ENCODE measurements at places on chromosomes 7 and 10. TPM values are rescaled to one million over a fixed set of nuclear protein-coding genes. Genes with fewer than 3 reads are reported as not detected.

GRCh38 chr10:119480667-119481066 lies 61.9 kb downstream of the RGS10 start:
- DNase-seq = peak; percentile 19

DNA sequence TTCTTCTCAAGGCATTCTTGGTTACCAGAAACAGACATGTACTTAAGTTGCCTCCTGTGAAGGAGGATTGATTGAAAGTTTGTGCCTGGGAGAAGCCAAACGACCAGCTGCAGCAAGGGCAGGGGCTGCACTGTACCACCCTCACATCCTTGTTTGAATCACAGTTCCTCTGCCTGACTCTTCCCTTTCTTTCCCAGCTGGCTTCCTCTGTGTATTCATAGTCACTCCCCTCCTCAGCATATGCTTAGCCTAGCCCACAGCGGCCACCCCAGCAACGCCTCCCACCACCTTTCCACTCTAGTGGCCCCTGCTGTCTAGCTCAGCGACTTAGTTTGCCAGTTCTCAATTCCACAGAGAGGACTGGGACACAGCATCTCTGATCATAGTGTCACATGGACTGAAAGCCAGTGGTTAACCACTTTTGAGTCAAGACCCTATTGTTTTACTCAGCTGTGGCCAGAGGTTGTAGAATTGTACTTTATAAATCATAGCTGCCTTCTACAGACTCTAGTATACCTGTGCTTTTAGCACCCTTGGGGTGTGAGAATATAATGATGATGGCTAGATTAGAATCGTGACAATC lies 643.0 kb downstream of the SUGCT start:
- no peak for DNase-seq

- DNase-seq = no peak
Observed at GRCh38 chr7:96578606-96579005, 131.0 kb downstream of the SEM1 start.

Gene AGMO
- 0.11 TPM for total RNA-seq

Gene RTKN2
- total RNA-seq = 1.2 TPM

DNA sequence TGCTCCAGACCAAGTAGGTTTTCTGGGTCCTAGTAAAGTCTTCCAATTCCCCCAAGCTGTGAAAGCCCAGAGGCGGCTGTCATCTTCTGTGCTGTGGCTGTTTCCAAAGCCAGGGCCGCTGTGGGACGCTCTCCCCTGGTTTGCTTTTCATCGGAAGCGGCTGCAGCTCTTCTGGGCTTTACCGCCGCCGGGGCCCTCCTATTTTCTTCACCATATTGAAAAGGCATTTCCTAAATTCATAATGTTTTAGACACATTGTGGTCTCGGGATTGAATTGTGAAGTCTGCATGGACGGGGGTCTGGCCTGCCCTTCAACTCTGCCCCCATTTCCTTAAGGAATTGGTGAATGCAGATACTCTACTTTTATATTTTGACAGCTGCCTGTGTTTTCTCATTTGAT lies 551.4 kb upstream of the MGMT start:
- DNase-seq = no peak

Gene CPEB3
- 4.5 TPM for total RNA-seq

- no peak for DNase-seq
Observed at GRCh38 chr7:17026269-17026668, 144.5 kb upstream of the AGR3 start.

GRCh38 chr10:12993595-12993994 lies 7.9 kb downstream of the CCDC3 start:
- DNase-seq = no peak

Gene RET
- total RNA-seq = 0.09 TPM

- DNase-seq = no peak
Observed at GRCh38 chr7:139086454-139086853, 23.1 kb downstream of the ZC3HAV1 start.
